ENCODE measurements at places on chromosomes 6 and 20.

- DNase-seq: no peak
Observed at GRCh38 chr6:148693882-148694484, 52.8 kb upstream of the UST start.

DNA sequence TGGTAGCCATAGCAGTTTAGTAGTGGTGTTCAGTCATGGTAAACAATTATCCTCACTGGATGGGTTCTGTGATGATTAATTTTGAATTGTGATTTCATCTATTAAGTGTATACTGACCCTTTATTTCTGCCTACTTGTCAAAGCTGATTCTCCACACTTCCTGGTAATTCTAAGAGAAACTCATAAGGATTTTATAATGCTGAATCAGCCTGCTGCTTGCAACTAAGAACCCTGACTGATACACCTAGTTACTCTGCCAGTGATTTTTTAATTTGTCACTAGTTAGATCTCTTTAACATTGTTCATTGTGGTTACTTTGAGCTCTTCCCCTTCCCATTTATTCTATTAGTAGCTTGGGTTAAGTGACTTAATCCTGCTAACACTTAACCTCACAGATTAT, 8.6 kb downstream of the CDC40 start:
- no peak for DNase-seq

GRCh38 chr6:12150812-12151432, 138.8 kb downstream of the HIVEP1 start:
- no peak for DNase-seq

DNA sequence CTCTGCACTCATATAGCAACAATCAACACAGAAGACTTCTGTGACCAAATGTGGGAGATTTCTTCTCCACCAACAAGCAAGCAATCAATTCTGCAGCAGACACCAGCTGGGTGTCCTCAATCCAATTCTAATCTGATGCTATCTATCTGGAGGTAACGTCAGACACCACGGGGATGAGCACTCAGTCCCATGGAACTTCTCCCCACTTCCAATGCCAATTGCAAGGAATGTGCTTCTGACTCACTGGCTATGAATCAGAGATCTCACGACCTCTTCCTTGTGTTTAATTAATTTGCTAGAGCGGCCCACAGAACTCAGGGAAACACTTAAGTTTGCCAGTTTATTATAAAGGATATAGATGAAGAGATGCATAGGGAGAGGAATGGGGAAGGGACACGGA, 103.5 kb upstream of the SIRPG start:
- DNase-seq: peak; percentile 44

DNA sequence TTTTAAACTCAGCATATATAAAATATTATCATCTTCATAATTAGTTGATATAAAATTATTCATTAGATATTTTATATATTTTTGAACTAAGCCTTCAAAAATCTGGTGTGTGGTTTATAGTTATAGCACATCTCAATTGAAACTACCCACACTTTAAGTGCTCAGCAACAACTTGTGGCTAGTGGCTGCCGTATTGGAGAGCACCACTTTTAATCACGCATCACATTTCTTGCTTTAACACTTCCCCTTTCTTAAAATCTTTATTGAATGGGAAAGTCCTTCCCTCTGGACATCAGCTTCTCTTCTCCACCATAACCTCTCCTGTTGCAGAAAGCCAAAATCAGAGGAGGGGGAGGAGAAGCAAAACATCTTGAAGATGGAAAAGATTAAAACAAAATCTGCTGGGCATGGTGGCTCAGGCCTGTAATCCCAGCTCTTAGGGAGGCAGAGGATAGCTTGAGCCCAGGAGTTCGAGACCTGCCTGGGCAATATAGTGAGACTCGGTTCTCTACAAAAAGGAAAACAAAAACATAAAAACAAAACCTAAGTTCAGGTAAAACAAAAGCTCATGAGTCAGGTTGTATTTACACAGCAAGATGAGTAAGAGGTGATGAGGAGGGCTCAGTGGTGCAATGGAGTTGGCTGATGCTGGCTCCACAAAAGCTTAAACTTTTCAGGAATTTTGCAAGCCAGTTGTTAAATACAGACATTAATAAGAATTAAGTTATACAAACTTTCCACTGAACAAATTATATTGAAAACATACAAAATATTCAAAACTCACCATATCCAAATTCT, 237.0 kb upstream of the SUPT3H start:
- no peak for DNase-seq

GRCh38 chr6:1497761-1498105, 108.4 kb downstream of the FOXF2 start:
- no peak for DNase-seq

DNA sequence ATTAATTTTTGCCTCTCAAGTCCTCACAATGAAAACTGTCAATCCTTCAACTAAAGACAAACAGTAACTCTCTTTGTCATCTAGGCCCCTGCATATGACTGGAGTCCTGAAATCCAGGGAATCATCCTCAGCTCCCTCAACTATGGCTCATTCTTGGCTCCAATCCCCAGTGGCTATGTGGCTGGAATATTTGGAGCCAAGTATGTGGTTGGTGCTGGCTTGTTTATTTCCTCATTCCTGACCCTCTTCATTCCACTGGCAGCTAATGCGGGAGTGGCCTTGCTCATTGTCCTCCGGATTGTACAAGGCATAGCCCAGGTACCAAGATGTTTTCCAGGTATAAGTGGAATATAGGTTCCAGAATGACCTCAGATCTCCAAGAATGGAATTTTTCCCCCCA, 15.4 kb downstream of the SLC17A4 start:
- DNase-seq: no peak

DNA sequence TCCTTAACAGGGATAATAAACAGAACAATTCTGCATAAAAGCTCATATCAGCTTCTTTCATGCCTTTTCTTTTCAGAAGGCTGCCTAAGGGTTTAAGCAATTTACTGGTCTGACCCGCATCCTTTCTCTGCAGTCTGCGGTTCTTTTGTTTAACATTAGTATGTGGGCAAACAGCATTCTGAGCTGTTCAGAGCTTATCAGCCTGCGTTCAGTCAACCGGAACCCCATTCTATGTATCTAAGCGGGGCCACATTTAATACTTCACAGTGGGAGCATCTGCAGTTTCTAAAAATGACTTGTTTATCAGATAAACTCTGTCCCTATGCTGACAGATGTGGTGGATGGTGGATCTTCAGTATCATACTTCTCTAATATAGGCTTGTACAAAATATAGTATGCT, 758.9 kb upstream of the MMS22L start:
- no peak for DNase-seq

GRCh38 chr6:25035174-25035511, 99.4 kb upstream of the RIPOR2 start:
- DNase-seq: no peak

GRCh38 chr6:5174756-5175549, 85.8 kb downstream of the LYRM4 start:
- DNase-seq: no peak

- no peak for DNase-seq
Observed at GRCh38 chr6:117938311-117938995, 31.4 kb downstream of the SLC35F1 start.

- no peak for DNase-seq
Observed at GRCh38 chr6:72246926-72247325, 360.6 kb downstream of the RIMS1 start.

DNA sequence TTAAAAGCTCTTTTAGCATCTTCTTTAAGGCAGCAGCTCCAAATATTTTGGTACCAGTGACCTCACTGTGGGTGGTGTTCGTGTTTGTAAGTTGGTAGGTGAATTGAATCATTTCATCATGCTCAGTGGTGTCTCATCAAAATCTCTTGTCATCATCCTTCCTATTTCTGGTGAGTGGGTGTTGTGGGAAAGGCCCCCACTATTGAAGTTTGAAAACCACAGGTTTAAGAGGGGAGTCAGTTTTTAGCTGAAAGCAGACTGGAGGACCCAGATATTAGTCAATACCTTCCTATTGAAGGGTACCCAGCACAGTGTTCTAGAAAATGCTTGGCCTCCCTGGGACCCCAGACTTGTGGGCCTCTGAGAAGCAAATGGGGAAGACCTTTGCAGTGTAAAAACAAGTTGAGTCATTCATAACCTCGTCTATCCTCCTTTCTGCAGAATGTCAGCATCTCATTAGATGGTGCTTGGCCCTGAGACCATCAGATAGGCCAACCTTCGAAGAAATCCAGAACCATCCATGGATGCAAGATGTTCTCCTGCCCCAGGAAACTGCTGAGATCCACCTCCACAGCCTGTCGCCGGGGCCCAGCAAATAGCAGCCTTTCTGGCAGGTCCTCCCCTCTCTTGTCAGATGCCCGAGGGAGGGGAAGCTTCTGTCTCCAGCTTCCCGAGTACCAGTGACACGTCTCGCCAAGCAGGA, 3.7 kb downstream of the PIM1 start:
- DNase-seq: no peak

GRCh38 chr20:47097691-47098622, 203.3 kb downstream of the EYA2 start:
- no peak for DNase-seq

DNA sequence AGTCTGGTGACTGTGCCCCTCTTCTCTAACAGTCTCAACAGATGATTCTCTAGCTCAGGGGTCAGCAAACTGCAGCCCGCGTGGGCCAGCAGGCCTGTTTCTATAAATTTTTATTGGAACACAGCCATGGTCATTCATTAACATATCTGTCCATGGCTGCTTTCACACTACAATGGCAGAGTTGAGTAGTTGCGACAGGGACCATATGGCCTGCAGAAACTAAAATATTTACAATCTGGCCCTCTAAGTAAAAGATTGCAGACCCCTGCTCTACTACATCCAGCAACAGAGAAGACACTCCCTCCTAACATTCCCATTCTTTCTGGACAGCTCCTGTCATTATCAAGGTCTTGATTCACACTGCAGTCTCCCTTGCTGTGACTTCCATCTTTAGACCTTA, 45.2 kb downstream of the PLAGL2 start:
- DNase-seq: no peak

GRCh38 chr6:148790817-148791216, 44.0 kb downstream of the UST start:
- DNase-seq: no peak

- no peak for DNase-seq
Observed at GRCh38 chr6:72132851-72133250, 246.5 kb downstream of the RIMS1 start.

GRCh38 chr6:118220429-118221128, 313.5 kb downstream of the SLC35F1 start:
- no peak for DNase-seq

GRCh38 chr6:52724042-52724405, 39.3 kb downstream of the GSTA2 start:
- peak; percentile 6 for DNase-seq

GRCh38 chr6:119303164-119303887, 46.2 kb downstream of the MAN1A1 start:
- no peak for DNase-seq

- DNase-seq: no peak
Observed at GRCh38 chr6:24911796-24912382, 23.9 kb downstream of the RIPOR2 start.

DNA sequence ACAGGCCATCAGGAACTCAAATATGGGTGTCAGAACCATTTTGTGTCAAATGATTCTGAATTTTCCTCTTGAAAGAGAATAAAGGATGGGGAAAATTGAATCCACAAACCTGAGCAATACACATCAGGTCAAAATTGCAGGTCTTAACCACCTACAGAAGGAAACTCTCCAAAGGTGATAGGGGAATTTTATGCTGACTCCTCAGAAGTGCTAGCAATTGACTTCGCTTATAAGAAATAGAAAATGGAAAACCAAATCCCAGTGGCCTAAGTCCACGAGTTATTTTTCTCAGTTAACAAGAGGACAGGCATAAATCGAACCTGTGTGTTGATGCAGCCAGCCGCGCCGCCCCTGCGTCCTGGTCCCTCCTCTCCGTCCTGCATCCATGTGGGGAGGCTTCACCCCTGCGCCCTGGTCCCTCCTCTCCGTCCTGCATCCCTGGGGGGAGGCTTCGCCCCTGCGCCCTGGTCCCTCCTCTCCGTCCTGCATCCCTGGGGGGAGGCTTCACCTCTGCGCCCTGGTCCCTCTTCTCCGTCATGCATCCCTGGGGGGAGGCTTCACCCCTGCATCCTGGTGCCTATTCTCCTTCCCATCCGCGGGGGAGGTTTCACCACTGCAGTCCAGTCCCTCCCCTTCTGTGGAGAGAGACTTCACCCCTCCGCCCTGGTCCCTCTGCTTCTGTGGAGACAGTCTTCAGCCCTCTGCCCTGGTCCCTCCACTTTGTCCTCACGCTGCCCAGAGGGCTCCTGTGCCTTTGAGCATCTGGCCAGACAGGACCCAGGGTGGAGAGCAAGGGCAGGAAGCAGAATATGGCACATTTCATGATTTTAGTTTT, 230.3 kb downstream of the SMOC2 start:
- DNase-seq: no peak

DNA sequence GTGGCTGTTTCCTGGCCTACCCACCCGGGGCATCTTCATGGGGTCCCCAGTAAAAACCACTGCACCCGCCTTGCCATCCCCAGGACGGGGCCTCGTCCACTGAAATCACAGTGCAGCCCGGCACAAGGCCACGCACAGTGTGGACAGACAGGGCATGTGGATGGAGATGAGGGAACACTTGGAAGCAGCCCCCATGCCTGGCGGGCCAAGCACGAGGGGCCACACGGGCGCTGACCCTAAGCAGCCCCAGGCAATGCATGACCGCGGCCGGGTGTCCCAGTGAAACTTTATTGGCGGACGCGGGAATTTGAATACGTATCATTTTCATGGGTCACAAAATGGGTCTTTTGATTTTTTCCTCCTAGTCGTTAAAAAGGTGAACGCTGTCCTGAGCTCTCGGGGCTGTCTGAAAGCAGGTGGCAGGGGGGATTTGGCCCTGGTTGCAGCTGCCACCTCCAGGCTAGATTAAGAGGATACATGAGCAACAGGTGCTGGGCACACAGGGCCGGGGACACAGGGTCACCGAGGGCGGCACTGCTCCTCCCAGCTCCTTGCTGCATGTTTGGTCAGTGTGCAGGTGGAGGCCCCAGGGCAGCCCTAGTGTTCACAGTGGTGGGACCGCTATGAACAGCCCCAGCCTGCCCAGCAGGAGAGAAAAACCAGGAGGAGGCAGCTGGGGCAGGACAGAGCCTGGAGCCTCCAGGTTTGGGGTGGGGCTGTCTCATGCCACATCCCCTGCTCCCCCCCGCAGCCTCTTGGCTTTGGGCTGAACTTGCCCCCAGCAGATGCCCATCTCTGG, 74.9 kb upstream of the SLCO4A1 start:
- no peak for DNase-seq

DNA sequence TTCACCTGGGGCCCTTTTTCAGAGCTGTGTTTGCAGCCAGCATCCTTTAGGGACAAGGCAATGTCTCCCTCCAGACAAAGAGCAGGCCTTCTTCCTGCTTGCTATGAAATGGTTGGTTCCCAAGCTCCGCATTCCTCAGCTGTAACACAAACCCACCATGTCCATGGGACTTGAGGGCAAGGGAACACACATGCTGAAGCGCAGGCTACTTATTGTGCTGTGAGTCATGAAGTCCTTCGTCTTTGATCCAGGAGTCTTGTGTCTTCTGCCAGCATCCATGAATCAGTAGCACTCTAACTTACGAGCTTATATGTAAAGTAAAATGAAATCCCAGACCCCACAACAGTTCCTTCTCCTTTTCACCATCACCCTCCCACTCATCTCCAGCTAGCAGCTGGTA, 59.0 kb downstream of the ANKRD60 start:
- peak; percentile 60 for DNase-seq

- DNase-seq: no peak
Observed at GRCh38 chr6:119027465-119027864, 51.0 kb downstream of the FAM184A start.

- no peak for DNase-seq
Observed at GRCh38 chr6:123074616-123075015, 78.6 kb downstream of the CLVS2 start.

Measured in fibroblast of skin of left quadriceps (primary cell).